Upper lobe of right lung (tissue), 1 donor: ENCODE measurements at places on chromosomes 1 and 21. TPM values are rescaled to one million over a fixed set of nuclear protein-coding genes. Genes with fewer than 3 reads are reported as not detected.

Gene ELK4
- 71.5 TPM for total RNA-seq

Gene MACO1
- total RNA-seq, result 20.2 TPM

Gene PLCH2
- 2.4 TPM for total RNA-seq

Gene LCE1D
- not detected for total RNA-seq

Gene KPRP
- not detected for total RNA-seq

Gene CACNA1S
- 0.55 TPM for total RNA-seq

GRCh38 chr1:222616525-222616924 lies 1.4 kb upstream of the MIA3 start:
- peaks cover 12% of the 10 kb centered on the region for H3K4me1 ChIP-seq
- DNase-seq, result no peak
- no peak overlapping the region for H3K27ac ChIP-seq
- no peaks in the 10 kb centered on the region for H3K36me3 ChIP-seq
- no peaks in the 10 kb centered on the region for H3K27me3 ChIP-seq

DNA sequence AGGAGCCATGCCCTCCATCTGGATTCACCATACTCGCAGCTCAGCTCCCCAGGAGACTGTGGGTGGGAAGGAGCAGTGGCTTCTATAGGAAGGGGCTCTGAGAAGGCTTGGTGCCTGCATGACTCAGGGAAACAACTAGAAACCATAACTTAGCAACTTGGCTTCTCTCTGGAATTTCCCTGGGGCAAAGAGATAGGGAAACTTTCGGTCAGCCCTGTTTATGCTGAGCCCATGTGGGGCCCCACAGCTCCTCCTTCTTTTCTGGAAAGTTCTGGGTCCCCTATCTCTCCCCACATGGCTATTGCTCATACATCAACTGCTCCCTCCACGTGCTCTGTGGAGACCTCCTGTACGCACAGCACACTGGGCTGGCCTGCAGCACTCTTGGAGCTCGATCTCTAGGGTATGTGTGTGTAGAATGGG lies 39.3 kb downstream of the PLEKHA6 start:
- H3K4me3 ChIP-seq, result no peak overlapping the region
- H3K4me1 ChIP-seq, result peaks cover 4% of the 10 kb centered on the region
- DNase-seq, result no peak
- no peaks in the 10 kb centered on the region for H3K36me3 ChIP-seq
- no peaks in the 10 kb centered on the region for H3K27me3 ChIP-seq

DNA sequence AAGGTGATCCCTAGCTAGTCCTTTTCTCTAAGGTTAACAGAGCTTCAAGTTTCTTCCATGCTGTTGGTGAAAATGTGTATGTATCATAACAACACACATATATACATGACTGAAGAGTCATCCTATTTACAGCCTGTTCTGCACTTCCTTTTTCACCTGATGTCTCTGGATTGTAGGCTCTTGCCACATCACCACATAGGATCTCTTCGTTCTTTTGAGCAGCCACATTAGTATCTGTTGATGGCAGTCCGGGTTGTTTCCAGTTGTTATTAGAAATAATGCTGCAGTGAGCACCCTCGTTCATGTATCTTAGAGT lies 19.7 kb downstream of the MRPL37 start:
- no peaks in the 10 kb centered on the region for H3K27me3 ChIP-seq
- H3K36me3 ChIP-seq, result peaks cover 42% of the 10 kb centered on the region
- peak overlapping the region; percentile 78 for H3K27ac ChIP-seq
- peaks cover 21% of the 10 kb centered on the region for H3K4me1 ChIP-seq
- H3K4me3 ChIP-seq, result no peak overlapping the region
- DNase-seq, result no peak

- H3K4me3 ChIP-seq, result no peak overlapping the region
- peaks cover 4% of the 10 kb centered on the region for H3K4me1 ChIP-seq
- no peak for DNase-seq
Measured at GRCh38 chr21:36483095-36483494, 3.2 kb upstream of the CLDN14 start.

GRCh38 chr1:219010720-219011119 lies 163.0 kb upstream of the LYPLAL1 start:
- no peak overlapping the region for H3K27ac ChIP-seq
- no peaks in the 10 kb centered on the region for H3K4me1 ChIP-seq
- no peaks in the 10 kb centered on the region for H3K27me3 ChIP-seq
- no peak for DNase-seq
- no peak overlapping the region for H3K4me3 ChIP-seq

DNA sequence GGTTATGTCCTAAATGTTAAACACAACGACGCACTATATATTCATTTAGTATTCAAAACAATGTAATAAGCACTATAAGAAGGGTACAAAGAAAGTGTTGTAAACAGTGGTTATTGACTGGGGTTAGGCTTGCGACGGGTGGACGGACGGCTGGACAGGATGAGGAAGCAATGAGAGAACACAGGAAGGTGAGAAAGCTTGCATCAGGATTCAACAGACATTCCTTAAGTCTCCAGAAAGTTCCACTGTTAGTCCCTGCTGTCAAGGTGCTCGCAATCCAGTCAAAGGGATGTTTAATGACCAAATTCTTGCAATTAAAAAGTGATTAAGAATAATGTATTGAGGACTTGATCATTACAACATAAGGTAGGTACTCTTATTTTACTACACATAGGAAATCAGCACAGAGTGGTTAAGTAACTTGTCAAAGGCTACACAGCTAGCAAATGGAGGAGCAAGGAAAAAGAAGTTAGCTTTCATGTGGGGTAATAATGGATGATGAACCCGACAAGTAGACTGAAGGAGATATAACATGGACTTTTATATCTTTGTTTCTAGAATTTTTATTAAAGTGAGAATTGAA lies 994 bp upstream of the ACBD6 start:
- peak overlapping the region; percentile 92 for H3K27ac ChIP-seq
- DNase-seq, result no peak
- peak overlapping the region; percentile 94 for H3K4me3 ChIP-seq
- peaks cover 24% of the 10 kb centered on the region for H3K4me1 ChIP-seq
- no peaks in the 10 kb centered on the region for H3K27me3 ChIP-seq

- DNase-seq, result peak; percentile 73
- no peaks in the 10 kb centered on the region for H3K36me3 ChIP-seq
- no peaks in the 10 kb centered on the region for H3K27me3 ChIP-seq
- H3K4me3 ChIP-seq, result no peak overlapping the region
- no peaks in the 10 kb centered on the region for H3K4me1 ChIP-seq
Measured at GRCh38 chr1:228664399-228664914, 70.8 kb upstream of the RHOU start.

- H3K27ac ChIP-seq, result no peak overlapping the region
- no peak for DNase-seq
- H3K27me3 ChIP-seq, result peaks cover 5% of the 10 kb centered on the region
- H3K36me3 ChIP-seq, result no peaks in the 10 kb centered on the region
- H3K4me3 ChIP-seq, result no peak overlapping the region
Measured at GRCh38 chr1:111888740-111889376, 100.6 kb downstream of the KCND3 start.

DNA sequence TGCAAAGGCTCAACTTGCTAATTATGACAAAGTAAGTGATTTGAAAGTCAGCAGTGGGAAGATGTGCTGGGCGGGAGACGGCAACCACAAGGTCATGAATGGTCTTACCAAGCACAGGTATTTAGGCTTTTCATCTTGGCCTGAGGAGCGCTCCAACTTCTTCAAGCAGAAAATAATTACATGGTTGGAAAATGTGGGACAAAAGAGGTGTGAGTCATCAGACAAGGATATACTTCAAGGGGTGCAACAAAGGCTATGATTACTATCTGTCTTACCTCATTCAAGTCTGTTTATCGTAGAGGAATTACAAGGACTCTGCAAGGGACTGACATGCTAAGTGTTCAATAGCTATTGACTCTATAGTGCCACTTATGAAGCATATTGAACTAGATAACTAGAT lies 2005.7 kb downstream of the MRPL39 start:
- DNase-seq, result no peak
- H3K36me3 ChIP-seq, result no peaks in the 10 kb centered on the region
- H3K4me3 ChIP-seq, result no peak overlapping the region
- no peak overlapping the region for H3K27ac ChIP-seq
- no peaks in the 10 kb centered on the region for H3K4me1 ChIP-seq
- H3K27me3 ChIP-seq, result no peaks in the 10 kb centered on the region

DNA sequence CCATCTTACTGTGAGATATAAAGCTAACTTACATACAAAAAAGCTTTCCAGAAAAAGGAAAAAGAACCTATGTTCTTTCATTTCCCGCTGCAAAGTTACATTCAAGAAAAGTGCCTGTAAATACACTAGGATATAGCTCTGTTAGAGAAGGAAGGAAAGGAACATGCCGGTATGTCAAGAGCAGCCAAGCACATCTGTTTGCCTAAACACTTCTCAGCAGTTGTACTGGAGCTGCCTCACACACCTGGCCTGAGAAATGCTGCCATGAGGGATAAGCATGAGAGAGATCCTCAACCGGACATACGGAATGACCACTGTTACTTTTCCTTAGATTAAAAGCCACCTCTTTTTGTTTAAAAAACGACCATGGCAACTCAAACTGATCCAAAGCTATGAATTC lies 189.7 kb downstream of the RERE start:
- no peak overlapping the region for H3K4me3 ChIP-seq
- no peaks in the 10 kb centered on the region for H3K27me3 ChIP-seq
- H3K27ac ChIP-seq, result no peak overlapping the region
- no peak for DNase-seq

GRCh38 chr21:46646541-46647154 lies 11.2 kb downstream of the PRMT2 start:
- H3K4me1 ChIP-seq, result peaks cover 4% of the 10 kb centered on the region
- peaks cover 100% of the 10 kb centered on the region for H3K36me3 ChIP-seq
- H3K27me3 ChIP-seq, result no peaks in the 10 kb centered on the region
- no peak overlapping the region for H3K4me3 ChIP-seq
- no peak for DNase-seq
- no peak overlapping the region for H3K27ac ChIP-seq

GRCh38 chr1:46175243-46175642 lies 356 bp downstream of the TSPAN1 start:
- no peak for DNase-seq
- no peaks in the 10 kb centered on the region for H3K27me3 ChIP-seq
- no peaks in the 10 kb centered on the region for H3K36me3 ChIP-seq
- H3K27ac ChIP-seq, result peak overlapping the region; percentile 63

GRCh38 chr1:221670081-221670480 lies 71.8 kb downstream of the DUSP10 start:
- no peaks in the 10 kb centered on the region for H3K4me1 ChIP-seq
- DNase-seq, result no peak

- H3K4me1 ChIP-seq, result peaks cover 33% of the 10 kb centered on the region
- no peaks in the 10 kb centered on the region for H3K36me3 ChIP-seq
- no peaks in the 10 kb centered on the region for H3K27me3 ChIP-seq
- peak within 1 kb of the TSS; percentile 62 for H3K4me3 ChIP-seq
- DNase-seq, result peak; percentile 89
- peak within 1 kb of the TSS; percentile 93 for H3K27ac ChIP-seq
Measured at GRCh38 chr1:153626904-153627714, at the start of gene S100A13. TSS of gene S100A13 (minus strand) at chr1:153627505. CDS start at chr1:153626472, 1,033 bp downstream.

DNA sequence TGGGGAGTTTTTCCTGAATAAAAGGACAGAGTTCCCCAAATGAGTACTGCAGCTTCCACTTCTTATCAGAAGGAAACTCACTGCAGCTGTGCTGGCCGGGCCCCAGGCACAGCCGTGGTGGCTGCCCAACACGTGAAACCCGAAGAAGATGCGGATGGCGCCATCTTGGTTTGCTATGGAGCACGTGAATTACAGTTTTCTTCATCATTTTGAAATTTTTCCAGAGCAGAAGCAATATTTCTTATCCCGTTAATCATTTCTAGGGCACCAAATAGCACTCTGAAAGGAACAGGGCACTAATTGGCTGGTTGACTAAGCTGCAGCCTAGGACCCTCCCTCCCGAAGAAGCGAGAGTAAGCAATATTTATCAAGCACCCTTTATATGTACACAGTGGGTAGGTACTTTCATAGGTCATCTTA lies 63.2 kb upstream of the EPS8L3 start:
- peak; percentile 65 for DNase-seq
- no peaks in the 10 kb centered on the region for H3K36me3 ChIP-seq
- peak overlapping the region; percentile 36 for H3K27ac ChIP-seq
- no peaks in the 10 kb centered on the region for H3K27me3 ChIP-seq
- peaks cover 47% of the 10 kb centered on the region for H3K4me1 ChIP-seq

GRCh38 chr1:160208557-160209320 lies 3.6 kb downstream of the PEA15 start:
- H3K27me3 ChIP-seq, result no peaks in the 10 kb centered on the region
- H3K4me3 ChIP-seq, result no peak overlapping the region
- peaks cover 48% of the 10 kb centered on the region for H3K36me3 ChIP-seq
- peak overlapping the region; percentile 68 for H3K27ac ChIP-seq
- DNase-seq, result no peak
- peaks cover 55% of the 10 kb centered on the region for H3K4me1 ChIP-seq
